ENCODE measurements at places on chromosomes 1 and 21.

DNA sequence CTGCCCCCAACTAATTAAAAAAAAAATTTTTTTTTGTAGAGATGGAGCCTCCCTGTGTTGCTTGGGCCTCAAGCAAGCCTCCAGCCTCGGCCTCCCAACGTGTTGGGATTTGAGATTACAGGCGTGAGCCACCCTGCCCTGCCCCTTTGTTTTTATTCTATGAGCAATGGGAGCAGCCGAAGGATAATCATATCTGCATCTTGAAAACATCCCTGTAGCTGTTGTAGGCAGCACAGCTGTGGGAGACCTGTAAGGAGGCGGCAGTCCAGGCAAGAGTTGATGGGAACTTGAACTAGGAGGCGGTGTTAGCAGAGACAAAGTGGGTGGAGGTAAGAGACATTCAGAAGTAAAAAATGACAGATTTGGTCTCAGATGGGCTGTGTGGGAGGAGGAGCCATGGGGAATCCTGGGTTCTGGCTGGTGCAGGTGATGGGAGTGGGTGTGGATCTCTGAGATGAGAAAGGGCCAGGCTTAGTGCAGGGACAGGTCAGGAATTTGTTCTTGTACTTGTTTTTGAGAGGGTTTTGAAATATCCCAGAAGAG, 31.3 kb downstream of the STUM start:
- DNase-seq, result no peak

- no peak for DNase-seq
Measured at GRCh38 chr1:88655685-88656299, 28.3 kb upstream of the PKN2 start.

- no peak for DNase-seq
Measured at GRCh38 chr1:246725191-246725590, 982 bp downstream of the SCCPDH start.

DNA sequence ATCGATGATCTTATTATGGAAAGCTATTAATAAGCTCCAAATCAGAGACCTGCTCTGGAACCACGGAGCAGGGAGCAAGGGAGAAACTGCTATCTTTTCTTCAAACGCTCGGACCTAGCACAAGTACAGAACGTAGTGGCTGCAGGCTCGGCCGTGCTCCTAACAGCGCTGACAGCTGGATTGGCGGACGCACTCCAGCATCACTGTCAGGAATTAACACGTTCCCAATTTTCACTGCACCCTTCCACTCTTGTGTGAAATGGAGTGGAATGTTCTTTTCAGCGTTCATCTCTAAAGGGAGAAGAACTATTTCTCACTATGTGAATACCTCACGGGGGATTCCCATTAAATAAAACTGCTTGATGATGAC, 106.9 kb downstream of the ZNF281 start:
- DNase-seq, result no peak

GRCh38 chr1:81428998-81429397, 371.7 kb upstream of the ADGRL2 start:
- no peak for DNase-seq

DNA sequence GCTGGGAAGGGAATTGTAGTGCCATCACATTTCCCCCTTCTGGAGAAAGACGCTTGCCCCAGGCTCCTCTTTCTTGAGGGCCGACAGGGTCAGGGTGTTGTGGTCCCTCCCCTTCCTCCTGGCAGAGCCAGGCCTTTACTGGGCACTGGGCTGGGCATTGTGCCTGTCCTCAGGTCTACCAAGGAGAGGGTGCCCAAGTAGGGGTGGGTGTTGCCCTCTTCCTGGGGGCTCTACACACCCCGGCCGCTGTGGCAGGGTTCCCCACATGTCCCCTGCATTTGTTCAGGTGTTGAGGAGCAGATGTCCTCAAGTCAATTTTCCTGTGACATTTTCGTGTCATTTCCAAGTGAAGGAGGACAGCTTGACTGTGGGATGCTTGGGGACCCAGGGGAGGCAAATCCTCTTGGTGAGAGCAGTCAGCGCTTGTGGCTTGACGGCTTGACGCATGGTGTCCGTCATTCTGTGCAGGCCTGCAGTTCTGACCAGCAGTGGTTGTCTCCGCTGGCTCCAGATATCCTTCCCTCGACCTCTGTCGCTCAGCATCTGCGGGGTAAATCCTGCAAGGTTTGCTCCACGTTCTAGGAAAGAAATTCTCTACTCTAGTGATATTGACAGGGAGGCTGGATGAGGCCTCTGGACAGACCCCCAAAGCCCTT, 181.9 kb upstream of the VAMP3 start:
- DNase-seq, result no peak

GRCh38 chr21:42461185-42461520, 34.9 kb downstream of the RSPH1 start:
- no peak for DNase-seq

DNA sequence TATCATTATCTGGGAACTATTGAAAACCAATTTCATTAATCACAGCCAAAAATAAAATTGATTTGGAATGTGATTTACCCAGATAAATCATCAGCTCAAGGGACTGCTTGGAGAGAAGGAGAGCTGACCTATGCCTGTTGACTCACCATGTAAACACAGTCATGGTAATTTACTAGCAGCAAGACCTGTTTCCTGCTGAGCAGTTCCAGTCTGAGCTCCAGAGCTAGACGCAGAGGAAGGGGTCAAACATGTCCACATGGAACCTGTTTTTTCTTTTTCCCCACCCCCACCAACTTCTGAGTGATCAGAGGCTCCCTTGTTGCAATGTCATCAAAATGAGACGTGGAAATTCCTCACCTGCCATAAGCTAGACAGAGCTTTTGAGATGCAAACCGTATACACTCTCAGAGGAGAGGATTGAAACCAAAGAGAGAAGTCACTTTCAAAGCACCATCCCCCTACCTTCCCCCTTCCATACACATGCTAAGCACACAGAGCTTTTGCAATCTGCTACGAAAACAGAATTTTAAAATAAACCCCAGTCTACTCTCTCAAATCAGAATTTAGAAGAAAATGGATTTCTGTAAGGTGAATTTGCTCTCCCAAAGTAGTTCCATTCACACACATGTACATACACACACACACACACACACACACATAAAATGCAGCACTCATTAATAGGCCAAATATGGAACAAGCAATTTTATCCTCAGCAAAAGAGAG, 55.9 kb upstream of the PTGFRN start:
- DNase-seq, result no peak

- no peak for DNase-seq
Measured at GRCh38 chr21:43979654-43980053, 32.5 kb upstream of the TRAPPC10 start.

DNA sequence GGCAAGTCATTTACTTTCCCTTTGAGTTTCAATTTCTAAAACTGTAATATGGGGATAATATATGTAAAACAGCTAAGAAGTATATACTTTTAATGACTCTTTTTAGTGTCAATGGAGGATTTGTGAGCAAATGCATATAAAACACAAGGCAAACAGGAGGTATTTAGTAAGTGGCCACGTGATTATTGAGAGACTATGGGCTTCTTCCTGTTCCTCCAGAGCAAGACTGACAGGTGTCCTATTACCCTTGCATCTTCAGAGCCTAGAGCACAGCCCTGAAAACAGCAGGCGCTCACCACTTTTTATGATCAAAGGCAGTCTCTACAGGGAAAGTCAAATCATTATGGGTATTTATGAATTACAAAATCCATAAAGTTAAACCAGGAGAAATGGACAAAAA, 941 bp upstream of the ROR1 start:
- no peak for DNase-seq
